Cerebellar cortex (tissue), 1 donor: ENCODE measurements at places on chromosomes 4 and X.

GRCh38 chrX:41734530-41734929, 10.5 kb downstream of the GPR82 start:
- DNase-seq, result peak; percentile 9

DNA sequence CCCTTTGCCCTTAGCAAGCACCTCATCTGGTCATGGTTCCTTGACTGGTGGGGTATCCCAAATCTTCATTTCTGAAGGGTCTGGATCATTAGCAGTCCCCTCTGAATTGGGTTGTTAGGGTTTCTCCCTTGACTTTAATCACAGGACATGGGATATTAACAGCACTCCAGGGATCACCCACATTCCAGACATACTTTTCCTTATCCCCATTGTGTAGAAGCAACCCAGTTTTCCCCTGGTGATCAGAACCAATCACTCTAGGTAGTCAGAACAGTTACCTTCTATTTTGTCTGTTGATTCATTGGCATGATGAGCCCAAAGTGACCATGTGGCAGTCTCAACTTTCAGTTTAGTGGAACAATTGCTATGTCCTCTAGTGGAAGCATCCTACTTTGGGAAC, 29.1 kb upstream of the GRSF1 start:
- DNase-seq, result no peak

DNA sequence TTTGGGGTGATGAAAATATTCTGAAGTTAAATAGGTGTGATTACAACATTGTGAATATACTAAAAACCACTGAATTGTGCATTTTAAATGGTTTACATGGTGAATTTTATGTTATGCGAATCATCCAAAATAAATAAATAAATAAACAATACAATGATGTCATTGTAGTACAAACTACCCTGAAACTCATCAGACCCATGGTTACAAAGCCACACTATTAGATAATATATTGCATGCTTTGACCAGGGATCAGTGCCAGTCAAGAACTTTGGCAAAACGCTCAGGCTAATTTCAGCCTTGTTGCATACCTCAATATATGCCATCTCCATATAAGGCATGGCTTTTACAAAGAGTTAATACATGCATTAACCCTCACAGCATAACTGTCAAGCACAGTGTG, 45.5 kb upstream of the XIAP start:
- DNase-seq, result no peak

DNA sequence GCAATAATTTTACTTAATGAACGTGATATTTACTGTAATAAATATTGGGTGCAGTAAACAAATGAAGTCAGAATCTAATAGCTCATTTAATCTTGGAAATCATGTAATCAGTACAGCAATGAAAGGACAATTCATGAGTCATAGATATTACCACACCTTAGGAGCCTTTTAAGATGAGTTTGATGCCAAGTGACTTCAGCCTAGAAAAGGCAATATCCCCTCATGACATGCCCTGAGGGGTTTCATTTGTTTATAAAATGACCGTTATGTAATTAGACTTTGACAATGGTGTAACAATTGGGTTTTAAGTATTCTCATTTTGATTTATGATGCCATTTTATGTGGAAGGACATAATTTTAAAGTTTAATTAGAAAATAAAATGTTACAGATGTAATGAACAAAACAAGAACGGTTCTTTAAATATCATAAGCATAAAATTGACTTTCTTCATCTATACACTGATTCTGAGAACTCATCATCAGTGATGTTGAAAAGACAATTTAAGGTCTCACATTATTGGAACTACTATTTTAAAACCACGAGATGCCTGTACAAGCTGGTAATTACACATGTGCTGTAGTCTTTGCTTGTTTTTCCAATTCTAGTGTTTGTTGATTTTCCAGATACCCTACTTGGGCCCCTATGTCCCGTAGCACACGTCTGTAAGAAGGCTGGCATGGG, 5.0 kb downstream of the FGF2 start:
- no peak for DNase-seq

- no peak for DNase-seq
Measured at GRCh38 chr4:10347815-10348214, 109.4 kb downstream of the ZNF518B start.

DNA sequence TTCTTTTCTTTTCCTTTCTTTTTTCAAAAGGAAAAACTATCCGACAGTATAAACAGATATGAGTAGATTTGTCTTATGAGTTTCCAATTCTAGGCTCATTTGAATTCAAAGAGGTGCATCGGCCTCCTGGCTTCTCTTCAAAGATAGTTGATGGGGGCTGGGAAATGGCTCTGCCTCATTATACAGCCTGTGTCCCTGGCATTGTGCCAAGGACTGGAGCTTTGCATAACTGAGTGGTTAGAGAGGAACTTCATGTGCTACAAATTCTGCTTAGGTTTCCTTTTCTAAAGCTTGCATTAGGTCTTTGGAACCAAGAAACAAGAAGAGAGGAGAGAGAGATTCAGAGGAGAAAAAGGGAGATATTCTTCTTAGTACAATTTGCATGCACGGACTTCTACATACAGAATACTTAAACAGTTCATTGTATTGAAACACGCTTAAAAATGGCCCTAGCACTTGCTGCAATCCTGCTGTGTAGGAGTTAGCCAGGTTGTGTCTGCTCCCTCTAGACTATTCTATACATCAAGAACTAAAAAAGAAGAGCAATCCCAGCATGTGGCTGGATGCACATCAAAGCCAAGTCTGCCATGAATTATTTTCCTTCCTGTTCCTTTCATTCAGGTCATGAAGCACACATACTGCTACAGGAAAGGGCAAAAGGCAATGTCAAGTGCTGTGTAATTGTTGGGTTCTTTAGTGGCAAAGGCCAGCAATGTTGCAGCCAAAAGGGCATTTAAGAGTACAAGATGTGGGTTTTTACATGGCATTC, 70.9 kb downstream of the INTS12 start:
- peak; percentile 35 for DNase-seq

DNA sequence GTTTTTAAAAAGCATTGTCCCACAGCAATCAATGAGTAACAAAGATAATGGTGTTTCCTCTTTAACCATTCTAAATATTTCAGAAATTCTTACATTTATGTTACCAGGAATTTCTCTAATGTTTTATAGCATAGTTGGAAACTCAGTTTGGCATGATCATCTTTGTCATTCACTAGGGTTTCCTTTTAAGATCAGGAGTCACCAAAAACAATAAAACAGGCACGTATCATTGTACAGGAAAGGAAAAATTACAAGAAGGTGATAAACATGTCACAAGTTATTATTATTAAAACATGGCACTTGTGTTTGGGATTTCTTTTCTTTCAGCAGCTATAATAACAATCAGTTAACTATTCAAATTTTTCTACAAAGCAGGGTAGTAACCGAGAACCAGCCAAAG, 84.0 kb downstream of the SLC10A7 start:
- no peak for DNase-seq

DNA sequence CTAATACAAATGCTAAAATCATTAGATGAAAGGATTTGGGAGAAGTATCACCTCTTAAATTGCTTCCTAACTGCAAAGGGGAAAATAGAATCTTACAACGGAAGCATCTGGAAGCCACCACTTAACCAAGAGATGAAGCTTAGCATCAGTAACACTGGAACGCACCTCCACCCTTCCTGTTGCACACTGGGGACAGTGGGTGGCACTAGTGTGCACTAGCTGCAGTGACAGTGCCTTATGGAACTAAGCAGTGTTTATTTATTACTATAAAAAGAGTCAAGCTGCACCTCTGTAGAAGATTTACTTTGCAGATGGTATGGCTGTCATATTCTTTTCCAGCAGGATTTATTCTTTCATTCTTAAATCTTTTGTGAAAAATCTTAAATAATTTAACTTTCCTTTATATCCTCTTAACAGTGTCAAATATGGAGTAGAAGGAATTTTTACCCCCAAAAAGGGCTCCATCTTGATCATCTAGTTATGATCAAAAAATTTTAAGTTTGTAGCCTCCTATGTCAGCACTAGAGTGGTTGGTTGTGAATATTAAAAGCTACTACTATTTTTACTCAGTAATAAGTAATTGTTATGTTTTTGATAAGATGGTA, 76.7 kb downstream of the SCD5 start:
- DNase-seq, result peak; percentile 44

DNA sequence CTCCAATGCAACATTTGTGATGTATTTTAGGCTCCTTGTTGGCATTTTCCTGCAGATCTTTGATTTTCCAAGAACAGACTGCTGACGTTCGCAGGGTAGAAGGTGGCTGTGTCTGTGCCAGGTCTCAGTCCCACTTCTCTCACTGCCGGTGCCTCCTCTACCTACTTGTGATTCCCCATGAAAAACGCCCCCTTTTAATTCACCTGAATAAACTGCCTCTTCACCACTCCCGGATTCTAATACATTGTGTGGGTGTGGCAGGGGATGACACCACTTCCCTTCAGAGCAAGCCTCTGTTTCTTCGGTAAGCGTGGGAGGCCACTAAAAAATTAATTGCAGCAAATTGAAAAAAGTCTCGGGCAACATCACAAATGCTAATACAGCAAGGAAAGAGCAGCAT, 96.1 kb upstream of the FAM9B start:
- no peak for DNase-seq

GRCh38 chr4:157818946-157819692, 353.7 kb downstream of the GASK1B start:
- DNase-seq, result no peak

GRCh38 chr4:188168726-188169373, 29.6 kb downstream of the TRIML1 start:
- DNase-seq, result no peak

DNA sequence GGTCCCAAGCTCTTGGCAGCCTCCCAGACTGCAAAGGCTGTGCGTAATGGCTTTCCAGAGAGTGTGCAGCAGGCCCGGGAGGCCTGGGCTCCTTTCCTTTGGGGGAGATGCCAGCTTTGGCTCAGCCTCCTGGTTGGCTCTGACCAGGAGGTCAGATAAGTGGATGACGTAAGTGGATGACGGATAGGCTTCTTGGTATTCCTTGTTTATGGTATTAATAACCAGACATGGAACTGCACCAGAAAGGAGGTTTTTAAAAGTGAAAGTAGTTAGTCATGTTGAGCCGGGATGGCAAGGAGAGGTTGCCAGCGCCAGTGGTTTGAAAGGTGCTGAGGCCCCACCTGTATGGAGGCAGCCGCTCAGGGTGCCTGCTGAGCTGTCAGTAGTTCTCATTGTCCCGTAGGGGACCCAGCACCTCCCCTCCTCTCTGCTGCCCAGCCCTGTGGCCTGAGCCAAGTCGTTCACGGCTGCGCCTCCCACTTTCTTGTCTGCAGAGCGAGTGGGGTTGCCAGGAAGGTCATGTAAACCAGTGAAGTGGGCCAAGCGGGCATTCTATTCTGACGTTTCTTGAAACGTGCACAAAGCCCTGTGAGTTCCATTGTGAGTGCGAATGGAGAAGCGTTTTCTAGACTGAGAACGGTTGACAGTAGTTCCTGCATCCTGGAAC, 28.7 kb upstream of the STOX2 start:
- peak; percentile 24 for DNase-seq

DNA sequence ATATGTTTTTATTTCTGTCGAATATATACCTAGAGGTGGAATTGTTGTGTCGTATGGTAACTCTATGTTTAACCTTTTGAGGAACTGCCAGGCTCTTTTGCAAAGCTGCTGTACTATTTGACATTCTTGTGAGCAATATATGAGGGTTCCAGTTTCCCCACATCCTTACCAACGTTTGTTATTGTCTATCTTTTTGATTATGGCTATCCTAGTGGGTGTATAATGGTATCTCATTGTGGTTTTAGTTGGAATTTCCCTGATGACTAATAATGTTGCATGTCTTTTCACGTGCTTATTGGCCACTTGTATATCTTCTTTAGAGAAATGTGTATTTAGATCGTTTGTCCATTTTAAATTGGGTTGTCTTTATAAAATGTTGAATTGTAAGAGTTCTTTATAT, 24.5 kb downstream of the REPS2 start:
- DNase-seq, result no peak

DNA sequence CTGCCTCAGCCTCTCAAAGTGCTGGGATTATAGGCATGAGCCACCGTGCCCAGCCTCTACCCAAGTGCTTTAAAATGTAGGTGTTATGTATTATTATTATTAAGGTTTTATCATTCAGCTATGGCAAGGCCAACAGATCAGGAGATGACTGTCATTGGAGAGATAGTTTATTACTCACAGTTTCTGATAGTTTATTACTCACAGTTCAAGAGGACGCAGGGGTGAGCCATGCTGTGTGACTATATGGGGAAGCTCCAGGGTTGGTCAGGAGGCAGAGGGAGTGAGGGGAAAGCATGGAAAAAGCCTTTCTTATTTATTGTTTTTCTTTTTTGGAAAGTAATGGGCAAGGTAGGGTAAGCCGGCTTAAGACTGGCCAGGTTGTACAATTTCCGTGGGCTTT, 25.4 kb upstream of the ARSD start:
- no peak for DNase-seq

DNA sequence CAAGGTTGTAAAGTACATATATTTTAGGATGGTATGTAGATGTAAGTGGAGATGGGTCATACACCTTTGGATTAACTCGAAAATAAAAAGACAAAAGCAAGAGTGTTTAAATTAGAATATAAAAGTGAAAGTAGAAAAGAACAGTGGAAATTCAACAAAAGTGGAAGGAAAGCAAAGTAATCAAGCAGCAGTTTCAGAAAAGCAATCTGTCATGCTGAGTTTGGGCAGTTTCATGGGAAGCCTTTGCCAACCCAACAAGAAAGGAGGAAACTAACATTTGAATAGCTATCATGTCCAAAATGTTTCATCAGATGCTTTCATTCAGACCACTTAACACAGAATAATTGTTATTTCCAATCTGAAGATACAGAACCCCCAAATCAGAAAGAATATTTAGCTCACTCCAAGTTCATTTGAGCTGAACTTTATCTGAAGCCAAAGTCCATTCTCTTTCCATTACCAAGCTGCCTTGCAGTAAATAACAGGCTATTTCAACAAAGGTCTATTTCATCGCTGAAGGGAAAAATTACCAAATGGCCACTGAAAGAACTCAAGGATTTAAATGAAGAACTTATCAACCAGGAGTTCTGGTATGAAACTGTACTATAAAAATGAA, 1.8 kb upstream of the EXOSC9 start:
- no peak for DNase-seq

- DNase-seq, result no peak
Measured at GRCh38 chrX:116436358-116436816, at the start of gene SLC6A14. SLC6A14 (plus strand) TSS chrX:116436606; CDS start chrX:116436710, 104 bp downstream.
